Aorta (tissue), 5 donors: ENCODE measurements at places on chromosomes 13 and 19. TPM values are rescaled to one million over a fixed set of nuclear protein-coding genes. Genes with fewer than 3 reads are reported as not detected.

GRCh38 chr13:112450904-112451240 lies 74.7 kb downstream of the SPACA7 start:
- DNase-seq: no peak

GRCh38 chr19:5321851-5322681 lies 18.5 kb downstream of the PTPRS start:
- DNase-seq: no peak

DNA sequence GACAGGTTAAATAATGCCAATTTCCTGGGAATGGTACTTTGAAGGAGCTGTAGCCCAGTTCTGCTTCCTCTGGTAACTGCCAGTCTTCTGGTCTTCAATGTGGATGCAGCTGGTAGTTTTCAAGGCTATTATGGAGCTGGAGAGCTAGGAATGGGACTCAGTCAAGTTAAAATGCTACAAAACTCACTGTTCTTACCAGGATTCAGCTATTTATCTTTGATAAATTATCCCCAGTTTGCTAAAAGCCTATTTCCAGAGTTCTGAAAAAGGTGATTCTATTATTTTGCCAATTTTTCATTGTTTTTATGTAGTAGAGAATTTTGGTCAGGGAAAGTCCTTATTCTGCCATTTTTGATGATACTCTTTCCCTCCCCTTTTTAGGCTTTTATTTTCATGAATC lies 40.7 kb downstream of the GARRE1 start:
- no peak for DNase-seq

DNA sequence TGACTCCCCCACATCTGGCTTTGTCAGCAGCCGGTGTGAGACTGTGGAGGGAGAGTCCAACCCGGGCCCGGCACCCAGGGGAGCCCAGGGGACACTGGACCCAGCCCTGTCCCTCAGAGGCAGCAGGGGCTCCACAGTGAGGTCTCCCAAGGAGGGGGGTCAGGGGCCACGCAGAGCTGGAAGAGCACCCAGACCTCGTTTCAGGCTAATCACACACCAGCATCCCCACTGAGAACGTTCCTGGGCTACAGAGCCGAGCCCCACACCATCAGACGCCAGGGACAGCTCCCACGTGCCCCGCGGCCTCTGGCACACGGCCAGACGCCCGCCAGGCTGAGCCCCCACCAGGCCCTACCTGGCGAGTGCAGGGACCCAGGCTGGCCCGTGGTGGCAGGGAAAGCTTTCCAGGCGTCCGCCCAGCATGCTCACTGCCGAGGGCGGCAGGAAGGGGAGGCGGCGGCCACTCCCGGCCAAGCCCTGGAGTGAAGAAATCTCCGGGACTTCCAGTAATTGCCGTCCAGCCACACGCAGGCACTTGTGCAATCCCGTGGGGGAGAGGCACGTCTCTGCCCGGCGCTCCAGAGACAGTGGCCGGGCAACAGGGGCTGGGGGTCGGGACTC lies 19.2 kb downstream of the SBNO2 start:
- DNase-seq: peak; percentile 95

GRCh38 chr19:16814526-16815100 lies 14.6 kb upstream of the SIN3B start:
- DNase-seq: no peak

DNA sequence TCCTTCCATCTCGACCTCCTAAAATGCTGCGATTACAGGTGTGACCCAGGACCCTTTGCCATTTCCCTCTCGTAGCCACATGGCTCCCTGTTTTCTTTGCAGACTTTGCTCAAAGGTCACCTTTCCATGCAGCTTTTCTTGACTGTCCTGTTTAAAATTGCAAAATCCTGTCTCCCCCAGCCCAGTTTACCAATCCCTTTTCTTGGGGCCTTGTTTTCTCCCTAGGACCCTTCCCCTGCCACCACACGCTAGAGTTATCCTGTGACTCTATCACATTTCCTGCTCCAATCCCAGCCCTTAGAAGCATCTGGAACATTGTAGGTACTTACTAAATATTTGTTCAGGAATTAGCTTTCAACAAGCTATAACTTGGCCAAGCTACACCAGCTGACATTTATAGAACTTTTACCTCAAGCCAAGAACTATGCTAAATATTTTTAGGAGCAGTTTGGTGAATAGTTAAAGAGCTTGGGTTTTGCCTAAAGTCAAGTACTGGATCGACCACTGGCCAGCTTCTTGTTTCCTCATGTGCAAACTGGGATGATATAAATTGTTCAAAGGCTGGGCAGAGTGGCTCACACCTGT lies 9.1 kb upstream of the SERTAD3 start:
- no peak for DNase-seq

- no peak for DNase-seq
Observed at GRCh38 chr19:32828643-32829344, 40.8 kb downstream of the SLC7A9 start.

DNA sequence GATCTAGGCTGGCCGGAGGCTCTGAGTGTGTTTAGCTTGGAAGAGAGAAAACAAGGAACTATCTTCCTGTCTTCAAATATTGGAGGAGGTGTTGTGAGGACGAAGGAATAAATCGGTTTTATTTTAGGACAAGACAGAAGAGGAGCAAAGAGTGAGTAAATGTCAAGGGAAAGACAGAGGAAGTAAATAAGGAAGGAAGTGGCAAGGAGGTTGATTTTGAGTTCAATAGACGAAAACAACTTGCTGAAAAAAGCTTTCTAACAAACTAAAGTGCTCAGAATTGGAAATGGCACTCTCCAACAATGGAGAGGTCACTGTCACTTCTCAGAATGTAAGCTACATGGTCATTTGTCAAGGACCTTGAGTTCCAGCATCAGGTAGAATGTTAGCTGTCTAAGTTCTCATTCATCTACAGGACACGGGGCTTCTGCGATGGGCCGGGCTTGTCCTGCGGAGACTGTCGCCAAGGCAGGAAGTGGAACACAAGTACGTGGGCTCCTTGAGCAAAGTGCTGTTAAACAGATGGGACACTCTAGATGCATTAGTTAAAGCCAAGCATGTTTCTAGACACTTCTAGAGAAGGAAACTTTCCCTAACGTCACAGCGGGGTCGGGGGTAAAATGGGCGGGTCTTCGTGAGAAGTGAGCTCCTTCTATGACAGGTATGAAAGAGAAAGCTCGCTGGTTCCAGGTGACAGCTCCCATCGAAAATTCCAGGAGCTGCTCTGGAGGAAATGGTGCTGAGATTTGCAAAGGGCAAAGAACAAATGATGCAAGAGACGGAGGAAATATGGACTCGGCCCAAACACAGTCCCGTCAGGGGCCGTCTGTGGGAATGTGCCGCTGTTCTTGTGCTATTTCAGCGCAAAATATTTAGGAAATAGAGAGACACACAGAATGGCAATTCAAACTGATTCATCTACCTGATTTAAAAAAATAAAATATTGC lies 103.9 kb upstream of the UBL3 start:
- no peak for DNase-seq

- DNase-seq: no peak
Observed at GRCh38 chr19:858868-859843, at the start of gene CFD. TSS of gene CFD (plus strand) at chr19:859664. CDS start at chr19:859690, 26 bp downstream.

DNA sequence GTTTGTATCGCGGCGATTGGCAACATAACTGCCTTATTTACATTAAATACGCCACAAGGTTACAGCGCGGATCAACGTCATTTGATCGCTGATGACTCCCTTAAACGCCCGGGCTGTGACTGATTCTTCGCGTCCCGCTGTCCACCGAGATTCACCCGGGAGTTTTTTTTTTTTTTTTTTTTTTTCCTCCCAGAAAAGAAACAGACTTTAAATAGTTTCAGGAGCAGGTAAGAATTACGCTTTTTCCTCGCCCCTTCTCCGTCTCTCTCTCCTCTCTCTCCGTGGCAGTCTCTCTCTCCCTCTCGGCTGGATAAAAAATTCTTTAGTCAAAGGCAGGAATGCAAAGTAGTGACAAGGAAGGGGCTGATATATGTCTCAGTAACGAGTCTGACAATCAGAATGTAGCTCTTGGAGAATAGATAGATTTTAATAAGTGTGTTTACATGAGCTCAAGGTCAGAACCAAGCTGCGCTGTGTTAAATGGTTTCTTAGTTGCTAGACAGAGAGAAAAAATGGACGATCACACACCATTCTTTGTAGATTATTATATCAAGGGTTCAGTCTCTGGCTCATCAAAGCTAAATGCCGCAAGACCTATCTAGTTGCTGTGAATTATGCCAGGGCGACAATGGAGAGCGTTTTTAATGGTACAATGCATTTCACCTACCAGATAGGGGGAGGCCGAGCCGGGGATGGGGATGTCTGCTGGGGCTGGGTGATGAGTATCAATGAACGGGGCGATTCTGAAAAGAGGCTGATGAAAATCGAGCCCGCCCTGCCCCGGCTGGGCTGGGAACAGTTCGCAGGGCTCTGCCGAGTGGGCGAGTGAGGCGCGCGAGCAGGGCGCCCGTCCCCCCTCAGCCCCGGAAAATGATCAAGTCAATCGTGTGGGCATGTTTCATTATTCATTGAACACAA lies 147.2 kb upstream of the ZNF536 start:
- no peak for DNase-seq

GRCh38 chr19:1151917-1152587 lies 22.0 kb downstream of the SBNO2 start:
- DNase-seq: peak; percentile 76

DNA sequence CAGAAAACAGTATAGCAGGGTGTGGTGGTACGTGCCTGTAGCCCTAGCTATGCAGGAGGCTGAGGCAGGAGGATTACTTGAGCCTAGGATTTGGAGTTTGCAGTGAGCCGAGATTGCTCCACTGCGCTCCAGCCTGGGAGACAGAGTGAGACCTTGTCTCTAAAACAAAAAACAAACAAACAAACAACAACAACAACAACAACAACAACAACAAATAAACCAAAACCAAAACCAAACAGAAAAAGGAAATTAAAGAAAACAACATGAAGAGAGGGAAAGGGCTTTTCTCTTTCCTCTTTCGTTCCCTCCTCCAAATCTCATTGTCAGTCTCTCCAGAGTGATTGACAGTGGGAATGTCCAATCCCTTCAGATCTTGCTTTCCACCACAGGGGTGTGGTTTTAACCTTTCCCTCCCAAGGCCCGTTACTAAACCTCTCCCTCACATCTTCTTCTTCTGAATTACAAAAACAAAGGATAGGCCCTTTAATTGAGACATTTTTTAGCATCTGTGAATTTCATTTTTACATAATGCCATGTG lies 341.2 kb downstream of the HS6ST3 start:
- DNase-seq: no peak

- no peak for DNase-seq
Observed at GRCh38 chr13:52650731-52651130, 1.9 kb upstream of the SUGT1 start.

GRCh38 chr13:32497589-32497988 lies 41.0 kb downstream of the N4BP2L2 start:
- DNase-seq: no peak

DNA sequence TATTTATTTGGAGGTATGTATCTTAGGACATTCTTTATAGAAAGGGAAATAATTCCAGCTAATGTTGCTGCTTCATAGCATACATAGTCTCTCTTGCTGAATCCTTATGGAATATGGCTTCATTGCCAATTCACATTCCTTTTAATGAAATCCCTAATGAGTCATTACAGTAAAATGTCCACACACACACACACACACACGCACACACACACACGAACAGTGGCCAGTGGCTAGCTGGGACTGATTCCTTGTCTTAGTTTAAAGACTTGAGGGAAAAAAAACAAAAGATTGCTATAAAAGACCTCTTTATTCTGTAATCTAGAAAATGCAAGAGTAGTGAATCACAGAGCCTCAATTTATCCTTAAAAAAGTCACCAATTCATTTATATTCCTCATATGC lies 301.6 kb downstream of the SLITRK6 start:
- DNase-seq: no peak

DNA sequence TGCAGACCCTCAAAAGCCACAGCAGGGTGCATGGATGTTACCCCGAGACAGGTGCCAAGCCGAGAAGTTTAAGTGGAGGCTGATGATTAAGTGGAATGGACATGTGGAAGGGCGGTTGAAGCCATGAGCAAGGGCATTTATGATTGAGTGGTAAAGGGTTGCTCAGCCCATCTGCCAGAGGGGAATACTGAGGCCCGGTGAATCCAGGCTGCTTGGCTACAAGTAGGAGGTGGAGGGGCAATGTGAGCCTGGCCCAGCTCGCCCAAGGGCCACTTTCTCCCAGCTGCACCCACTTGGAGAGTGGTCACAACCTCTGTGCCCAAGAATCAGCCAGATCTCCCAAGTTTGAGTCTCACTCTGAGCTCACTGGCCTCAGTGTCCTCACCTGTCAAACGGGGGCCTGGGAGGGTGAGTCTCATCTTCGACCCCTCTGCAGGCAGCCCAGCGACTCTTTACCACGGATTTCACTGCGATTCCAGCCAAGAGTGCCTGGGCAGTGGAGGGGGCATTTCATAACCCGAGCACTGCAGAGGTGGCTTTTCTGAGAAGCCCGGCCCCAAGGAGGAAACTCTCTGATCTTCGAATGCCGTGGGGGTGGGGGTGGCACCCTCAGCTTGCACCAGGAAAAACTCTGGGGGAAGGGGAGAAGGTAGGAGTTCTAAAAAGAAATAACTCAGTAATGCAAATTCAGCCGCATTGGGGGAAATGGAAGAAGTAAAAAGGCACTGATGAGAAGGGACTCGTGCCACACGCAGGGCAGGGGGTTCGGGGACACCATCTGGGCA lies 62.9 kb upstream of the KLF2 start:
- DNase-seq: no peak

DNA sequence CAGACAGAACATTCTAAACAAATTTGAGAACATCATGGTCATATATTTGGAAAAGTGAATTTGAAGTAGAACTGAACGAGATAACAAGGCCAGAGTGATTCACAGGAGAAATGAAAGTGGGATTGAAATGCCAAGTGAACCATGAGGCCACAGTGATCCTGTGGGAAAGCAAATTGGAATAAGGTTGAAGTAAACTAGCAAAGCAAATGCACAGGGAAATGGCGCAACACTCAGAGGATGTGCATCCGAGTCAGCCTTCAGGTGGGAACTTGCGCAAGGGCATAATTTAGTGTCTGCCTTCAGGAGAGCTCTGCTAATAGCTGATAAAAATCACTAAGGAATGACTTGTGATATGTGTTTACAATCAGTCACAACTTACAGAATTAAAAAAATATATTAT lies 696.6 kb downstream of the LIG4 start:
- DNase-seq: no peak

GRCh38 chr19:7497292-7497691 lies 8.5 kb upstream of the PEX11G start:
- no peak for DNase-seq

DNA sequence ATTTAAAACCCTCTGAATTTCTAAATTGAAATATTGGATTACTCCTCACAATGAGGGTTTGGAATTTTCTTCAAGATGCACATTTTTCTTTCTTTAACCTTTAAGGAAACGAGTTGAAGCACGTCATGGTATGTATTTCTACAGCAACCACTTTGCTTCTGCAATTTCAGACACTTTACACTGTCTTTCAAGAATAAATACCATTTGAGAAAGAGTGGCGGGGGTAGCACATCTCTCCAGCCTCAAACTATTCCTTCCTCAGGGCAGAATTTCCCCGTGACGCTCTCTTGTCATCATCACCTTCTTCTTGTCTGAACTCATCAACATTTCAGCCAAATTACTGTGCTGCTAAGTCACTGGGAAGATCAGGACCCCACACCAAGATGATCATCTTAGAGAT lies 1073.4 kb downstream of the EFNB2 start:
- DNase-seq: no peak

Gene KLF1
- total RNA-seq: 0.39 TPM

Gene ZNF180
- 7.7 TPM for total RNA-seq

Gene DKKL1
- total RNA-seq: 0.69 TPM

Gene CLDND2
- 0.87 TPM for total RNA-seq

Gene IGFL1
- not detected for total RNA-seq

Gene ZNF610
- total RNA-seq: 3.2 TPM

Gene IL12RB1
- 1.7 TPM for total RNA-seq

Gene TMEM59L
- 0.97 TPM for total RNA-seq

Gene IGFL3
- total RNA-seq: not detected

Gene ADGRE3
- 0.63 TPM for total RNA-seq

Gene ATP4A
- not detected for total RNA-seq

Gene SIAH3
- total RNA-seq: 0.09 TPM

Gene SERP2
- 3.4 TPM for total RNA-seq

Gene FUT2
- not detected for total RNA-seq
